ENCODE measurements at places on chromosomes 6 and 20.

GRCh38 chr20:19802492-19803158 lies 44.6 kb downstream of the RIN2 start:
- peak; percentile 62 for DNase-seq

DNA sequence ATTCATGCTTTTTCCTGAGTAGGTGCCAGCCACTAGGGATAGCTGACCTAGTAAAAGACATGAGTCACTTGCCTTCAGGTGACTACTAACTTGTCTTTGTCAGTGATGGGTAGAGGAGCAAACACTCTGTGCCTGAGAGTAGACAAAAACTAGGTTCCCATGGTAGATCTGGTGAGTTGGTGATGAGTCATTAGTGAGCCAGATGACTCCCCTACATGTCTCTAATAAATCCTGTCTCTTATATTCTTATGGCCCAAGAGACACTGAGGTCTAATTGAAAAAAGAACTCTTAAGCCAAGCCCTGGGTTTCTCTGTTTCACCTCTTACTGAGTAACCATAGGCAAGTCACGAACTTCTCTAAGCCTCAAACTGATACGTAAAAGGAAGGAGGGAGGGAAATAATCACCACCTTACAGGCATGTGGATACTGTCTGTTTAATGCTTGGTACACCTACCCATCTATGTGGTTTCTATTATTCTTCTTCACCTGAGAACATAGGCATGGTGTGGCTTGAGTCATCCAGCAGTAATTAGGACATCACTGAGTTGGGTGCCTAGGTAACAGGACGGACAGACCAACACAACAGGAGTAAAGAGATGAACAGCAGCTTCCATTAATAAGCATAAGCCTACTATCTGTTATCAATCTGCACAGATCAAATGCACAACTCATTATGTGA lies 20.3 kb downstream of the TTPAL start:
- peak; percentile 61 for DNase-seq

DNA sequence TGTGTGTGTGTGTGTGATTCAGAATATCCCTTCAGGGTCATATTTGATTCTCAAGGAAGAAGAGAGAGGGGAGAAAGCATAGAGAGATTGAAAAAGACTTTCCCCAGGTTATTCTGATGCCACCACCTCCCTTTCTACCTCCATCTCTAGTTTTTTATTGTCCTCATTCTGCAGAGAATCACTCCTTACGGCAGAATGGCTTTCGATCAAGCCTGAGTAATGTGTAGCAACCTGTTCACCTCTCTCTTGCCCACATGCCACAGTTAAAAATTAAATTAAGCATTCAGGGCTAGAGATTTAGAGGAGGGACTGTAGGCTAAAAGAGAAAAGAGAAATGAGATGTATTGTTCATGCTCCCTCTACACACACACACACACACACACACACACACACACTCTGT lies 18.1 kb downstream of the KLHL32 start:
- no peak for DNase-seq

DNA sequence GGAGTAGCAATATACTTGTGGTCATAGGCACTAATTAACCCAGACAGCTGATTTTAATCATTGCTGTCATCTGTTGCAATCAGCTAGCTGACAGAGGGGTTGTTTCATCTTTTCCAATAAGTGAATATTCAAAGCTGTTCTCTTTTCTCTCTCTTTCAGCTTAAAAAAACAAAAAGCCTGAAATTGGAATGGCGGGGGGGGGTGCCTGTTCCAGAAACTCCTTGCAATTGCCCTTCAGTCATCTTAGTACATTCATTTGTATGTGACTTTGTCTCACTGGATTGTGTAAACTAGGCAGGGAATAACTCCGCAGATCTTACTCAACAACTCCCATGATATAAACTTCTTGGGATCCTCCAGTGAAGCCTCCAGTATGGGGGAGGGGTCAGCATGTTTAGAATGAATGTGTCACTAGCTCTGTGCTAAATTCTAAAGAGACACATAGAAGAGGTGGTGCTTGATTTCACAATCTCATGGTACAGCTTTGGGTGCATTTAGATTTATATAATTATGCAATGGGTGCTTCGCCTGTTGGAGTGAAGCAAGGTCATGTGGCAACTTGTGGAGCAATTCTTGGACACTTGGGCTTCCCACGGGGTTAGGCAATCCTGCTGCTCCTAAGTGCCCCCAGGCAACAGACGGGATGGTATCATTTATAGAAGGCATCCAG lies 40.1 kb downstream of the SLC24A3 start:
- no peak for DNase-seq

DNA sequence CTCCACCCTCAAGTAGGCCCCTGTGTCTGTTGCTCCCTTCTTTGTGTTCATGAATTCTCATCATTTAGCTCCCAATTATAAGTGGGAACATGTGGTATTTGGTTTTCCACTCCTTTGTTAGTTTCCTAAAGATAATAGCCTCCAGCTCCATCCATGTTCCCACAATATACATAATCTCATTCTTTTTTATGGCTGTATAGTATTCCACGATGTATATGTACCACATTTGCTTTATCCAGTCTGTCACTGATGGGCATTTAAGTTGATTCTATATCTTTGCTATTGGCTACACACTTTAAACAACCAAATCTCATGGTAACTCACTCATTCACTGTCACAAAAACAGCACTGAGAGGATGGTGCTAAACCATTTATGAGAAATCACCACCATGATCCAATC lies 35.5 kb upstream of the VGLL2 start:
- DNase-seq = no peak

DNA sequence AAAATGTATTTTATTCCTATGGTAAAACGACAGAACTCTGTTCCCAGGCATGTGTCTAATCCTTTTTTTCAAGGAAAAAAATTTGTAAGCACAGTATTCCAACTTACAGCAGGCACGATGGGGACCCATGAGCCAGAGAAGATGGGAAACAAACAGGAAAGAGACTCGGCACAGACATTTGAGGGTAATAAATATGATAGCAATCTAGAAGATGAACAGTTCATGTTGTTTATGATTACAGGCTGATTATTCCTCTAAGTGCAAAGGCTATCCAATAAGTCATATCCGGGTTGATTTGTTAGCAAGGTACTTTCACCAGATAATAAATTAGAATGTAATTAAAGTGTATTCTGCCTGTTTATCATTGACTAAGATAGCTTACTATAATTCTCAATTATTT lies 43.2 kb downstream of the PDSS2 start:
- DNase-seq = no peak

- DNase-seq = no peak
Measured at GRCh38 chr6:21455071-21455470, 138.5 kb upstream of the SOX4 start.
